ENCODE measurements at places on chromosomes 2 and 18. TPM values are rescaled to one million over a fixed set of nuclear protein-coding genes. Genes with fewer than 3 reads are reported as not detected.

DNA sequence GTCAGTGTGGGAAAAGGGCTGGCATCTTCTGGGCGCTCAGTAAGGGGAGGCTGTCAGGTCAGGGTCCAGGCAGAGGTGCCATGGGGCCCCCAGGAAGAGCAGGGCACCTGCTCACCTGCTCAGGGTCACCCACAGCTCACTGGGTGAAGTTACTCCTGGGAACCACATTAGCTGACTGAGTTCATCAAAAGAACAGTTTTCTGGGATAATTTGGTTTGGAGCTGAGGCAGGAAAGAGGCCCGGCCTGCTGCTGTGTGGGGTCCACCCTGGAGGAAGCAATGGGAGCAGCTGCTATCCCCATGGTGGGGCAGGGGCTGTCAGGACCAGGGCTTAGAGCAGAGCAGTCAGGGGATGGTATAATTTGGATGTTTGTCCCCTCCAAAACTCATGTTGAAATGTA lies 97.2 kb upstream of the GPC1 start:
- no peak for DNase-seq

DNA sequence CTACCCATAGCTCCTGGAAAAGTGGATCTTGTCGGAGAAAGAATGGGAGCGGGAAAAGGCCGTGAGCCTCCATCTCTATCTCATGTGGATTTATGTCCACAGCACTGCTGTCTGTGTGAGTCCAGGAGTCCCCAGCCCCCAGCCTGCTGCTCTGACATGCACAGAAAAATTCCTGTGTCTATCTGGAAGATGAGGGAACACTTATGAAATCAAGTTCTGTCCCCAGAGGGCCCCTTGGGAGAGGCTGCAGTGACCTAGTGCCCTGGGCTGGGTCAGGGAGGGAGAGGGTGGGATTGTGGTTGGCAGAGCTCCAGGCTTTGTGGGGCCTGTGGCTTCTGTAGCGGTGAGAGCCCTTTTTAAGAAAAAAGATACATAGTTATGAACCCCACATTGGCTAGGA lies 37.6 kb downstream of the HJURP start:
- no peak for DNase-seq

DNA sequence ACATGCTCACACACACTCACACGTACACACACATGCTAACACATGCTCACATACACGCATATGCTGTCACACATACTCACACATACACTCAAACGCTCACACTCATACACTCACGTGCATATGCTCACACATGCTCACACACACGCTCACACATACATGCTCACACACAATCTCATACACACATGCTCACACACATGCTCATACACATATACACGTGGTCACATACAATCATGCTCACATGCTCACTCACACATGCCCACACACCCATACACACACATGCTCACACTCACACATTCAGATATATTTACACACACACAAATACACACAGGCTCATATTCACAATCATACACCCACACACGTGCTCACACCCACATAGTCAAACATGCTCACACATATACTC lies 17.5 kb upstream of the SALL3 start:
- no peak for DNase-seq

DNA sequence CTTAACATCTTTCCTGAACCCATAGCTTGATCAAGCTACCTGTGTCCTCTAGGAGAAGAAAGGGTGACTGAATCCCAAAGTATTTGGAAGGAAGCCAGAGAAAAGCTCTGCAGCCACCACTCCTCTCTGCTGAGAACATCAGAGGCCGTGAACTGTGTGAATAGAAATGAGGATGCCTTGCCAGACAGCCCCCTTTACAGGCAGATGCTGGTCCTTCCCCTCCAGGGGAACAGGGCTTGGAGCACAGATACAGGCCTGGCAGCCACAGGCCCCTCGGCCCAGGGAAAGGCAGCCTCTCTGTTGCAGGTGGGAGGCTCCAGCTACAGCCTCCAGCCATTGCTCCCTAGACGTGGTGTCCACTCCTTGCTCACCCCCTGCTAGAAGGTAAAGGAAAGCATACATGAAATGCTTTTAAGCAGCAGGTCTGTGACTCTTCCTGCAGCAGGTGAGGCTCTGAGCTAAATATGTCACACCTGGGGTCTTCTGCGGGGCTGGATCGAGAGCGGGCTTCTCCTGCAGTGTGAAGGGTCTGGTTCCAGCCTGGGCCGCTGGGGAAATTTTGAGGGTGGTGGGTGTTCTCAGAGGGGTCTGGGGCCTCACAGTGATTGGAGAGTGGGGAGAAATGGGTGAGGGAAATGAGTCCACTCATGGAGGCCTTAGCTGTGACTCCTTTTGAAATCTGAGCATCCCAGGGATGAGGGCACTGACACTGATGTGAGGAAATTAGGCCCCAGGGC lies 234.0 kb downstream of the KLHL29 start:
- DNase-seq: no peak

- no peak for DNase-seq
Observed at GRCh38 chr2:72235497-72236415, 88.1 kb upstream of the CYP26B1 start.

GRCh38 chr2:45857867-45858520 lies 206.5 kb downstream of the PRKCE start:
- no peak for DNase-seq

- no peak for DNase-seq
Observed at GRCh38 chr2:110904779-110905148, 172.4 kb downstream of the ACOXL start.

GRCh38 chr2:132577686-132578085 lies 92.3 kb downstream of the LYPD1 start:
- DNase-seq: no peak

DNA sequence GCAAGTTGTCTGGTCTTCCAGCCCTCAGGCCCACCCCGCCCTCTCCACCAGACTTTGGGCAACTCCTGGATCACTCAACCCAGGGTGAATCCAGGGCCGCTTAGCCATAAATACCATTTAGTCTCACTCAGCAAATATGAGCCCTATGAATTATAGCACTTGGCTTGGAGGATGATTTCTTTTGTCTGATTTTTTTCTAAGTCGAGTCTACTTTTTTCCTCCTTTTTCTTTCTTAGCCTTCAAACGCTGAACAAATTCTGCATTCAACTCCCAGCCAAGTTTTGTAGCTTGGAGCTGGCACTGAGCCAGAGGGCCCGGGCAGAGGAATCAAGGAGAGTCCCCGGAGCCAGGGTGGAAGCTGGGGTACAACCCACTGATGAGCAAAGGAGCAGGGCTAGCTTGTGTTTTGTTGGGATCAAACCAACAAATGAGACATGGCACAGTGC lies 48.7 kb downstream of the SERTAD2 start:
- DNase-seq: no peak

GRCh38 chr2:168821992-168822391 lies 19.6 kb downstream of the NOSTRIN start:
- DNase-seq: no peak

- no peak for DNase-seq
Observed at GRCh38 chr2:67792681-67793091, 270.1 kb downstream of the C1D start.

GRCh38 chr2:47485751-47486300 lies 82.9 kb downstream of the MSH2 start:
- DNase-seq: no peak

DNA sequence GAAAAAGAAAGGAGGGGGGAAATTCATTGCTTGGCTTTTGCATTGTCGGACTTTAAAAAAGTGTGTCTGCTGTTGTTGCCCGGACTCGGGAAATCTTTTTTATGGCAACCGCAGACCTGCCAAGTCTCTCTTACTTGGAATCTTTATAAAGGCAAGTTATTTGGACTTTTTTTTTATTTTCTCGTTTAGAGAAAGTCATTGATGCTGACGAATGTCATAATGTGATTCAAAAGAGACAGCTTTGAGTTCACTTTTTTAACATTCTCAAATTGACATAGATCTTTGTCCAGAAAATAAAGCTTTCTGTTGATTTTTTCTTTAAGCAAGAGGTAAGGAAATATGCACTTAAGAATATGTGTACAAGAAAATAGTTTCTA lies 651 bp upstream of the ZNF521 start:
- DNase-seq: no peak

GRCh38 chr2:217484046-217484445 lies 518.7 kb downstream of the TNS1 start:
- no peak for DNase-seq

DNA sequence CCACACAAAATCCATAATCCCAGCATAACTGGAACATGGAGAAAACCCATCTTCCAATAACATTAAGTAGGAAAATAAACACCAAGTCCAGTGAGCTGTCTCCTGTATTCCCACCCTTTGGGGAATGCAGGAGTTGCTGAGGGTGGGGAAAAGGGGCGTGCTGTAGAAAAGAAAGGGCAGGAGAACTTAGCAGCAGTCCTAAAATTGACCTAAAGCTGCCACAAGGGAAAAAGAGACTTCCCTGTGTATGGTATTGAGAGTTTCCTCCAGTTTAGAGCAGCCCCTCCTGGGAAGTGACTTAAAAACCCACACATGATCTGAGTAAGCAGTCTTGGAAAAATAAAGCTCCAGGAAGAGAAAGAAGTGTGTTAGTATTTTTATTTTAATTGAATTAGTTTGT lies 428.8 kb downstream of the THSD7B start:
- no peak for DNase-seq

- DNase-seq: no peak
Observed at GRCh38 chr2:66915237-66915636, 480.3 kb downstream of the MEIS1 start.

DNA sequence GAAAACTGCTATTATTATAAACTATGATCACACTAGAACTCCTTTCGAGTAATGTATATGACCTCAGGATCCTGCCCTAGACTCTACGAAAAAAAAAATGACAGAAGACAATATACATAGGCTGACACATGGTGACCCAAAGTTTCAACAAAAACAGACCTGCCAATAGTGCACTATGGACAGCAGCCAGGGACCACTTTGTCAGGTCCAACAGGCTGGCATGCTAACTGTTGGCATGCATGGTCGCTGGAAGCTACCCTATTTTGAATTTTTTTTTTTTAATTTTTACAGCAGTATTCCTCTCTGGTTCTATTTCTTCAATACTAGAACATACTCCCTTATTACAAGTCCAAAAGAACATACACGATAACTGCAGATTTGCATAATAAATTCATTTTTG lies 38.1 kb downstream of the REV1 start:
- no peak for DNase-seq

GRCh38 chr18:37598396-37598795 lies 32.8 kb upstream of the CELF4 start:
- DNase-seq: no peak

DNA sequence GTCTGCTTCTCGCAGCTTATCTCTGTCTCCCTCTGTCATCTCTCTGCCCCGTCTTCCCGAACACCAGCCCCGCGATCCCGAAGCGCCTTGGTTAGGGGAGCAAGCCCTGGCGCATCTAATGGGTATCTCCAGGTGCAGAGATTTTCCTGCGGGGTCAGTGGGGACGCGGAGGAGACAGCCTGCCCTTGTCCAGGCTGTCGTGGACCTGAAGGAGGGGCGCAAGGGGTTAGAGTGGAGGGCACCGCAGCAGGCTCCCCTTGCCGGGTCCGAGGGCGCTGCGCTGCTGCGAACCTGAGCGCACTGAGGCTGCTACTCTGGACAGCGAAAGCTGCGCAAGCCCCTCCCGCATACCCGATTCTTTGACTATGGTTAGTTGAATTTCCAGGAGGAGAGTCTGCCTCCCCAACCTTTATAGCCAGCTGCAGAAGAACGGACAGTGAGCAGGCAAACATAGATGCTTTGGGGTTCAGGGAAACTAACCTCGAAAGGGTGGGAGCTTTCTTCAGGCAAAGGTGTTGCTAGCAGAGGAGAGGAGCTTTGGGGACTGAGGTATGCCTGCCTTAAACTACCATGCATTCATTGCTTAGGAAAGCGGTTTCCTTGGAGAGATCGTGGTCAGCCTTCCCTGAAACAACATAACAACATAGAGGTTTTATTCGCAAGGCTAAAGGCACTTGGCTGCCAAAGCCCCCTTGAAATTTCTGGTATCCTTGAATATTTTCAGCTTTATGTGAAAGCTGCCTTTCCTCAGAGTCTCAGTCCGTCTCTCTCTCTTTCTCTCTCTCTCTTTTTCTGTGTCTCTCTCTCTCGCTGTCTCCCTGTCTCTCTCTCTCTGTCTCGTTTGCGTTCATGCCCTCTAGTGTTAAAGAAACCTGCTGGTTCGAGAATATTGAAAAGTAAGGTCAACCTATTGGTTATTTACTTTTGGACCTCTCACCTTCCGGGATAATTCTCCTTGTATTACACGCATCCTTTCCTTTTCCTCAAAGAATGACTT lies 1.6 kb downstream of the GALNT13 start:
- DNase-seq: no peak

DNA sequence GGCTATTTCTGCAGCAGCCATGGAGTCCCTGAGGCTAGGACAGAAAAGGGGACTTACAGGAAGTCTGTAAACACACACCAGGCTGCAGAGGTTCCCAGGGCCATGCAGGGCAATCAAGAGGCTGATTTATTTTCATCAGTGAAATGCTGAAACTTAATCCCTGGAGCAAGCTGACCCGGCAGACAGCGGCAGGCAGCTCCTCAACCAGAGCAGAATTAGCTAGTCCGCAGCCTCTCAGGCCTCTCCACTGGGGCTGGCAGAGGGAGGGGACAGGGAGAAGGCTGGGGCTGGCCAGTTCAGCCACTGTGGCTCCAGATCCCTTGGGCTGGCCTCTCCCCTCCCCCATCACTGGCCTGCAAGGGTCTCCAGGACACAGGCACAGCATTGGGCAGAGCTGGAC lies 136.3 kb downstream of the TNS1 start:
- no peak for DNase-seq

The VIL1 gene
- total RNA-seq: 0.11 TPM

The VRK2 gene
- 36.3 TPM for total RNA-seq

The HAAO gene
- total RNA-seq: not detected

The WDR43 gene
- total RNA-seq: 233 TPM

The AQP12A gene
- not detected for total RNA-seq

The CD226 gene
- 0.77 TPM for total RNA-seq

The TUBA3D gene
- total RNA-seq: not detected

The MYO3B gene
- total RNA-seq: 1.8 TPM

The CPLX4 gene
- total RNA-seq: not detected

The CAVIN2 gene
- total RNA-seq: not detected

The FBLN7 gene
- not detected for total RNA-seq

The RPRD1A gene
- total RNA-seq: 58.5 TPM

The EVX2 gene
- total RNA-seq: not detected

The CXCR1 gene
- not detected for total RNA-seq

The ZNF396 gene
- total RNA-seq: 4.5 TPM

The LIMS2 gene
- total RNA-seq: not detected

The CYS1 gene
- 0.29 TPM for total RNA-seq

The PLCD4 gene
- 0.32 TPM for total RNA-seq

The RGPD3 gene
- not detected for total RNA-seq

The KCNJ3 gene
- total RNA-seq: not detected
